ENCODE measurements at places on chromosomes 13 and 19.

- no peak overlapping the region for H3K27ac ChIP-seq
- peaks cover 2% of the 10 kb centered on the region for H3K27me3 ChIP-seq
- DNase-seq = no peak
- no peak overlapping the region for H3K4me3 ChIP-seq
- H3K4me1 ChIP-seq = no peaks in the 10 kb centered on the region
- H3K36me3 ChIP-seq = no peaks in the 10 kb centered on the region
Observed at GRCh38 chr13:50654331-50654730, 189.2 kb downstream of the DLEU7 start.

- peaks cover 6% of the 10 kb centered on the region for H3K36me3 ChIP-seq
- H3K27ac ChIP-seq = no peak overlapping the region
- no peak overlapping the region for H3K4me3 ChIP-seq
Observed at GRCh38 chr19:45608948-45609347, 6.9 kb upstream of the GPR4 start.

DNA sequence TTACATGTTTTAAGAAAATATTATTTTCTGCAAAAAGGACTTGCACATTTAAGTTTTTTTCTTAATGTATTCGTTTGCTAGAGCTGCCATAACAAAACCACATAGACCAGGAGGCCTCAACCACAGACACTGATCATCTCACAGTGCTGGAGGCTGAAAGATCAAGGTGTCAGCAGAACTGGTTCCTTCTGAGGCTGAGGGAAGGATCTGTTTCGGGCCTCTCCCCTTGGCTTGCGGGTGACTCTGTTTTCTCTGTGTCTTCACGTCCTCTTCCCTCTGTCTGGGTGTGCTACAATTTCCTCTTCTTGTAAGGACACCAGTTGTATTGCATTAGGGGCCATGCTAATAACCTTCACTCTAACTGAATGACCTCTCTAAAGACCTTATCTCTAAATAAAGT lies 364.2 kb downstream of the IRS2 start:
- no peaks in the 10 kb centered on the region for H3K36me3 ChIP-seq
- H3K4me1 ChIP-seq = no peaks in the 10 kb centered on the region
- no peak overlapping the region for H3K4me3 ChIP-seq

DNA sequence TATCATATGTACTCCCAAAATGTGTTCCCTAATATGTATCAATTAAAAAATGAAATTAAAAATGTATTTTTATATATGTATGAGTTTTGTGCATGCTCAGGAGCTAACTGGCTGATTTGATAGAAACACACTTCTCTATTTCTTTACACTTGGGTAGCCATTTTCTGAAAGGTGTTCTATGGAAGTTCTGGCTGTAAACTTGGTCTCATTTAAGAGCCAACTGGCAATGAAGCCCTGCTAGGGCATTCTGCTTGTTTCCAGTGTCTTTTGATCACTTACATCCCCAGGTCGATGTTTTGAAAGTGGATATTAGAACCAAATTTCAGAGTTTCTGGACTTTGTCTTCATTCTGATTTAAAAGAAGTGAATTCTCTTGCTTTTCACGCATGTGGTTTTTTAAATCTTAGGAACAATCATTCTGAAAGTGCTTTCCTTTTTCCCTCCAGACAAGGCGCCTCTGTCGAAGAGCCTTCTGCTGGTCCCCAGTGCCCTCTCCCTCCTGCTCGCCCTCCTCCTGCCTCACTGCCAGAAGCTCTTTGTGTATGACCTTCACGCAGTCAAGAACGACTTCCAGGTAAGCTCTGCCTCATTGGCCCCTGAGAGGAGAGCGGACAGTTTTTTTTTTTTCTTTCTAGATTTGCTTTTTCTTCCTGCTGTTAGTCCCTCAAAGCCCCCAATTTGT lies 20.1 kb downstream of the GPR18 start:
- no peak overlapping the region for H3K4me3 ChIP-seq
- no peaks in the 10 kb centered on the region for H3K27me3 ChIP-seq
- no peaks in the 10 kb centered on the region for H3K36me3 ChIP-seq
- H3K4me1 ChIP-seq = no peaks in the 10 kb centered on the region
- H3K27ac ChIP-seq = no peak overlapping the region

GRCh38 chr13:31880851-31881494 lies 141.6 kb downstream of the RXFP2 start:
- H3K4me3 ChIP-seq = no peak overlapping the region
- H3K27me3 ChIP-seq = no peaks in the 10 kb centered on the region
- no peaks in the 10 kb centered on the region for H3K36me3 ChIP-seq
- DNase-seq = no peak
- H3K27ac ChIP-seq = no peak overlapping the region

GRCh38 chr13:35699825-35700510 lies 223.5 kb upstream of the MAB21L1 start:
- H3K27me3 ChIP-seq = no peaks in the 10 kb centered on the region
- peaks cover 24% of the 10 kb centered on the region for H3K4me1 ChIP-seq
- H3K36me3 ChIP-seq = no peaks in the 10 kb centered on the region
- H3K4me3 ChIP-seq = peak overlapping the region; percentile 41
- peak; percentile 40 for DNase-seq
- H3K27ac ChIP-seq = peak overlapping the region; percentile 95

DNA sequence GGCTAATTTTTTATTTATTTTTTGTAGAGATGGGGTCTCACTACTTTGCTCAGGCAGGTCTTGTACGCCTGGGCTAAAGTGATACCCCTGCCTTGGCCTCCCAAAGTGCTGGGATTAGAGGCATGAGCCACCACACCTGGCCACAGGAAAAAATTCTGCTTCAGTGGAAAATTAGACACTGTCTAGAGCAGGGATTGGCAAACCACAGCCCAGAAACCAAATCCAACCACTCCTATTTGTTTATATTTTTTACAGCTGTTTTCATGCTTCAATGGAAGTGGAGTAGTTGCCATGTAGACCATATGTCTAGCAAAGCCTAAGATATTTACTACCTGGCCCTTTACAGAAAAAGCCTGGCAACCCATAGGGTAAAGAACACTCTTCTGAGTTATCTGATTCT lies 123.7 kb upstream of the MRI1 start:
- no peaks in the 10 kb centered on the region for H3K36me3 ChIP-seq
- H3K4me3 ChIP-seq = no peak overlapping the region
- H3K4me1 ChIP-seq = no peaks in the 10 kb centered on the region

- no peak overlapping the region for H3K27ac ChIP-seq
- H3K4me3 ChIP-seq = no peak overlapping the region
- no peaks in the 10 kb centered on the region for H3K27me3 ChIP-seq
- H3K4me1 ChIP-seq = peaks cover 10% of the 10 kb centered on the region
- no peaks in the 10 kb centered on the region for H3K36me3 ChIP-seq
- DNase-seq = no peak
Observed at GRCh38 chr13:73800011-73800410, 334.2 kb downstream of the KLF12 start.

DNA sequence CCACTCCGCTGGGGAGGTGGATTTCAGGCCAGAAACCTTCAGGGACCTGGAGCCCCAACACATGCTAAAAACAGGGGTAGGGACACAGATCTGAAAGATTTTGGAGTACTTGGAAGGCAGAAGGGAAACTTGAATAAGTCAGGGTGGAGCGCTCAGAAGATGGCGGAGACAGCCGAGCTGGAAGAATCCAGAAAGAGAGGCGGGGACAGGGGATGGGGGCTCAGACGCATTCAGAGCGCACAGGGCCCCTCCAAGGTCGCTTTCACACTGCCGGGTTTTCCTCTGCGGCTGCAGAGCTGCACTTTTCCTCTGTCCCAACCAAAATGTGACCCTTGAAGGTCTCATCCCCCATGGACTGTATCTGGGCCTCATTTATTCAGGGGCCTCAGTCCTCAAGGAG lies 56.9 kb downstream of the ERICH4 start:
- H3K4me3 ChIP-seq = no peak overlapping the region
- no peak for DNase-seq
- H3K27me3 ChIP-seq = no peaks in the 10 kb centered on the region
- H3K36me3 ChIP-seq = no peaks in the 10 kb centered on the region
- H3K4me1 ChIP-seq = peaks cover 2% of the 10 kb centered on the region
- no peak overlapping the region for H3K27ac ChIP-seq

- no peaks in the 10 kb centered on the region for H3K4me1 ChIP-seq
- H3K4me3 ChIP-seq = no peak overlapping the region
- H3K27me3 ChIP-seq = no peaks in the 10 kb centered on the region
- no peak for DNase-seq
- no peaks in the 10 kb centered on the region for H3K36me3 ChIP-seq
- H3K27ac ChIP-seq = no peak overlapping the region
Observed at GRCh38 chr19:8023371-8023770, 17.9 kb upstream of the ELAVL1 start.

DNA sequence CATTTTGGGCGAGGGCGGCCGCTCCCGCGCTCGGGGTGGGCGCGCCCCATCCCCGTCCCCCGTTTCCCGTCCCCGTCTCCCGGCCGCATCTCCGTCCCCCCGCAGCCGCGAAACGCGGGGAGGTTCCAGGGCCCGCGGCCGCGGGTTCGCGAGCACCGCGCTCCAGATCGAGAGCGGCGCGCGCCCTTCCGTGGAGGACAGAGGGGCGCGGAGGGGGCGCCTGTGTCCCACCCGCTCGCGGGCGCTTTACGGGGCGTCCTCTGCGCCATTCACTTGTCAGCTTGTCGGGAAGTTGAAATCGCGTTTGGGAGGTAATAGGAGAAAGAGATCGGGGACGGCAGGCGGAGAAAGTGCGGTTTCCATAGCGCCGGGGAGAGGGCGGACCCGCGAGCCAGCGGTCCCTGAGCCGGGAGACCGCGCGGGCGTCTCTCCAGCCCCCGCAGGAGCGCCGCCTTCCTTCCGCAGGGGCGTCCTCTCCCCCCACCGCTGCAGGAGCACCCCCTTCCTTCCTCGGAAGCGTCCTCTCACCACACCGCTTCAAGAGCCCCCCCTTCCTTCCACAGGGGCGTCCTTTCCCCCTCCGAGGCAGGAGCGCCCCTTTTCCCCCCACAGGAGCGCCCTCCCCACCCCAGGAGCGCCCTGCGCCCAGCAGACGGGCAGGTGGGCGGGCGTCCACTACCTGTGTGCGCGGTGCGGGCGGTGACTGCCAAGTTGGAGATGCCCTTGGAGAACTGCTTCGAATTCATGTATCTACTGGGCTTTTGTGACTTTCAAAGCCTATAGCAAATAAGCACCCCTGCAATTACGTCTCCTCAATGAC lies 962 bp upstream of the IRS2 start:
- H3K4me1 ChIP-seq = no peaks in the 10 kb centered on the region
- H3K27ac ChIP-seq = peak overlapping the region; percentile 32
- peak; percentile 48 for DNase-seq
- H3K4me3 ChIP-seq = peak overlapping the region; percentile 68
- H3K36me3 ChIP-seq = peaks cover 3% of the 10 kb centered on the region
- H3K27me3 ChIP-seq = no peaks in the 10 kb centered on the region

- no peak within 1 kb of the TSS for H3K27ac ChIP-seq
- peaks cover 3% of the 10 kb centered on the region for H3K4me1 ChIP-seq
- DNase-seq = no peak
- H3K4me3 ChIP-seq = peak within 1 kb of the TSS; percentile 25
- H3K27me3 ChIP-seq = peaks cover 29% of the 10 kb centered on the region
Observed at GRCh38 chr19:917323-918151, at the start of gene KISS1R. TSS of gene KISS1R (plus strand) at chr19:917333. CDS start at chr19:917503, 170 bp downstream.

- peaks cover 2% of the 10 kb centered on the region for H3K4me1 ChIP-seq
- no peaks in the 10 kb centered on the region for H3K36me3 ChIP-seq
- peak; percentile 90 for DNase-seq
- peak within 1 kb of the TSS; percentile 56 for H3K4me3 ChIP-seq
Observed at GRCh38 chr19:58059003-58059670, at the start of gene ZNF135. TSS of gene ZNF135 (plus strand) at chr19:58059282. CDS start at chr19:58060003, 721 bp downstream.

DNA sequence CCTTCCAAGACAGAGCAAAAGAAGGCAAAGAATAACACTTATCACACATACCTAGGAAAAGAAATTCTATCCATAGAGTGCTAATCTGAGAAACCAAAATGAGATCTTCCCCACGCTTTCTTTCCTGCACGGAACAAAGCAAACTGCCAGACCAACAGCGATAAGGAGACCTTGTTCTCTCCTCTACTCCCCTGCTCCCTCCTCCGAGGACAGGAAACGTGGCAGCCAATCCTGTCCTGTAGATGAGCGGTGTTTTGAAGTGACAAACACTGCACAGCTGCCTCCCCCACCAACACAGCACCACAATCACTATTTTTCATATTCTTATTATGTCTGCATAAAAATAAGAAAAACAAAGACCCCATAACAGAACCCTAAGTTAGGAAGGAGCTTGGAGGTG lies 113.9 kb upstream of the IRS2 start:
- H3K27me3 ChIP-seq = no peaks in the 10 kb centered on the region
- H3K4me3 ChIP-seq = no peak overlapping the region
- no peak overlapping the region for H3K27ac ChIP-seq
- no peak for DNase-seq

- no peaks in the 10 kb centered on the region for H3K27me3 ChIP-seq
- no peak overlapping the region for H3K4me3 ChIP-seq
- no peaks in the 10 kb centered on the region for H3K36me3 ChIP-seq
- no peak for DNase-seq
- peaks cover 5% of the 10 kb centered on the region for H3K4me1 ChIP-seq
- H3K27ac ChIP-seq = no peak overlapping the region
Observed at GRCh38 chr13:108962654-108963053, 333.2 kb downstream of the MYO16 start.

GRCh38 chr13:47774671-47774994 lies 226.4 kb downstream of the SUCLA2 start:
- H3K36me3 ChIP-seq = no peaks in the 10 kb centered on the region
- DNase-seq = no peak
- no peak overlapping the region for H3K27ac ChIP-seq
- H3K4me1 ChIP-seq = no peaks in the 10 kb centered on the region
- H3K27me3 ChIP-seq = no peaks in the 10 kb centered on the region
- H3K4me3 ChIP-seq = no peak overlapping the region

GRCh38 chr13:35621989-35622388 lies 145.5 kb upstream of the MAB21L1 start:
- H3K27me3 ChIP-seq = no peaks in the 10 kb centered on the region
- no peaks in the 10 kb centered on the region for H3K4me1 ChIP-seq

- DNase-seq = no peak
- no peaks in the 10 kb centered on the region for H3K27me3 ChIP-seq
- no peak overlapping the region for H3K27ac ChIP-seq
- no peaks in the 10 kb centered on the region for H3K4me1 ChIP-seq
- no peak overlapping the region for H3K4me3 ChIP-seq
- no peaks in the 10 kb centered on the region for H3K36me3 ChIP-seq
Observed at GRCh38 chr13:111659219-111659775, 338.9 kb downstream of the TEX29 start.

- H3K4me3 ChIP-seq = no peak within 1 kb of the TSS
- DNase-seq = no peak
- H3K27me3 ChIP-seq = peaks cover under 1% of the 10 kb centered on the region
Observed at GRCh38 chr19:4539693-4540581, at the start of gene LRG1. TSS of gene LRG1 (minus strand) at chr19:4540036. CDS start at chr19:4540013, 23 bp downstream.
